ENCODE measurements at places on chromosomes 1 and 21.
A peak's percentile ranks its signal among the peaks of the same experiment; 100 is the strongest.

- DNase-seq: no peak
Observed at GRCh38 chr1:1542766-1543705, 2.6 kb upstream of the TMEM240 start.

DNA sequence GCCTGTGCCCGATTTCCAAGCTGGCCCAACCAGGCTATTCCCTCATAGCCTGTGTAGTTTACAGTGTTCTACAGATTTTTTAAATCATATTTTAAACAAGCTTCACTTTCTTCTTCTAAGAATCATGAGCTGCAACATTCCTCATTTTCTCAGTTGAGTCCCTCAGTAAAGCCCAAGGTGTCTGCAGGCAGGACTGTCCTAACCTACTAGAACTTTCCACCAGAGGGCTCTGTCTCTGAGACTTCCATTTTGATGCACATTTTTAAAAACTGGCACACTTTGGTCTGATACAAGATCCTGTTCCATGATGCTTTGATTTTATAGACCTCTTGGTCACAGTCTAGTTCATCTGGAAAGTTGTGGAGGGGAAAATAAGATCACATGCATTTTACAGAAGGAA lies 21.6 kb upstream of the SLAMF6 start:
- peak; percentile 46 for DNase-seq

DNA sequence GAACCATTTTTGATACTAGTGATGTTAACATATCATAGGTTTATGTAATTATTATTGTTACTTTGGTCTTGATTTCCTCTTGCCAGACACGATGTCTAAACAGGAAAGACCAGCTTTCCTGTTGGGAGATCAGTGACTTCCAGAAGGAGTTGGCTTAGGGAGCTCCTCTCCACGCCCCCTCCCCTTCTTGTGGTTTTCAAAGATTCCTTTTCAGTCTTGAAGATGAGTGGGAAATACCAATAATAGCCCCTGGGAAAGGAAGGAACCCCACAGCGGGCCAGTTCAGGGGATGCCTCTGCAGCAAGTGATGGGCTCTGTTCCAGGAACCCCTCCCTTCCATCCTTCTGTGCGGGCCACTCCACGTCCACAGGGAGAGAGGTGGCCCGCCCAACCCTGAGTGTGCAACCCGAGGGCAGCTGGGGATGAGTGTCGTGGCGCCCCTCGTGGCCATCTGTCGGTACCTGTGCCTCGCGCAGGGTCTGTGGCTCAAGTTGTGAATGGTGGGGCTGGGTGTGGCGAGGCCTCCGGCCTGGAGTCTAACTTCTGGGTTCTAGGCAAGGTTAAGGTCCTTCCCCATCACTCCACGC lies 65.7 kb downstream of the TLR5 start:
- DNase-seq: no peak

DNA sequence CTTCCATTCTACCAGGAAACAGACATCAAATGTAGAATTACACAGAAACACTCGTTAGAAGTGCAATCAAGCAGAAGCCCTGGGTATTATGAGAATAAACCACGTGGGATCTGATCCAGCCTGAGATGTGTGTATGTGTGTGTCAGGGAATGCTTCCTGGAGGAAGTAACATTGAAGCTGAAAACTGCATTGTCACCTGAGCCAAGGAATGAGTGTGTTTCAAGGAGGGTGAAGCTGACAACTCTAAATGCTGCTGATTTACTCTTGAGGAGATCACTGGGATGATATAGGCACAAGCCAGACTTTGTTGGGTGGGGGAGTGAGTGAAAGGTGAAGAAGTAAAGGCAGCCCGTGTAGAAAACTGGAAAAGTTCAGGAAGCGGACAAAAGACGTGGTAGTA lies 27.6 kb downstream of the FAAH start:
- no peak for DNase-seq

DNA sequence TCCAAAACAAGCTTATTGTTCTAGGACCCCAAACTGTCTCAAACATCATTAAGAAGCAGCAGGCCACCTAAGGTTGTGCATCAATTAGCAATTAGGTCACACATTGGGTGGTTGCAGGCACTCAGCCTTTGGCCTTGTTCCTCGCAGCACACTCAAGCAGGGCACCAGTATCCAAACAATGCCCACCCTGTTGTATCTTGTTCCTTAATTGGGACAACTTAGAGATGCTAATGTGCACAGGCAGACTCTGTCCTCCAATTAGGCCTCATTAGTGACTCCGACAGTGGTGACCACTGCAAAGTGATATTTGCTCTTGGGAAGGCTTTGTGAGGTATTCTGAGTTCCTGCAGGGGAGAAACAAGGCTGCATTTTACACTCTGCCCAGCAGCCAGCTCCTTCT lies 515.1 kb upstream of the PTBP2 start:
- no peak for DNase-seq

DNA sequence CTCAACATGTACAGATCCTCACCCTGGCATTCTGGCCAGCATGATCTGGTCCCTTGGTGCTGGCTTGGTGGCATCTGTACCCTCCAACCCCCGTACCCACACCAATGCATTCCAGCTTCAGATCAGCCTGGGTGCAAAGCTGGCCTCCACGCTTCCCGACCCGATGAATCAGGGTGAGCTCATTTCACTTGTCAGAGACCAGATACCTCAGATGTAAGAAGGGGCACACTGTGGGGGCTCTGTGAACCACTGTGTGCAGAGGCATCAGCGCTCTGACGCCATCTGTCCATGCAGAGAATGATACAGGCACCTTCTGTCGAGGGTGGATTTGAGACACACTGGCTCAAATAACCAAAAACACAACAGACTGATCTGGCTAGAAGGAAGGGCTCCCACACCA lies 76.6 kb downstream of the DMRTB1 start:
- DNase-seq: no peak

DNA sequence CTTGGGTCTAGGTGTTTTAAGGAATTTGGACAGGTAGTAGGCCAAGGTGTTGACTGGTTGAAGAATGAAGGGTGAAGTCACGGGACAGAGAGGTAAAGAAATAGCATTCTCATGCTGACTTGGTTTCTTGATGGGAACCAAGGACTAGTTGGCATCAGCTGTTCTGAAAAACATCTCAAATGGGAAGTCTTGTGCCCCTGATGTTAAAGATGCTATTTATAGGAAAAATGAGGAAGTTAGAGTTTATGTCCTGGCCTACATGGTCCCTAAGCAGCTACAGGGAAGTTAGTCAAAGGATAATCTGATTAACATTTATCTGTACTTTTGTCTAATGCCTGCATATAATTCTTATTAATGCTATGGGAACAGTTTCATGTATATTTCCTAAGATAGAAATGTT lies 262.4 kb downstream of the HHIPL2 start:
- DNase-seq: no peak

DNA sequence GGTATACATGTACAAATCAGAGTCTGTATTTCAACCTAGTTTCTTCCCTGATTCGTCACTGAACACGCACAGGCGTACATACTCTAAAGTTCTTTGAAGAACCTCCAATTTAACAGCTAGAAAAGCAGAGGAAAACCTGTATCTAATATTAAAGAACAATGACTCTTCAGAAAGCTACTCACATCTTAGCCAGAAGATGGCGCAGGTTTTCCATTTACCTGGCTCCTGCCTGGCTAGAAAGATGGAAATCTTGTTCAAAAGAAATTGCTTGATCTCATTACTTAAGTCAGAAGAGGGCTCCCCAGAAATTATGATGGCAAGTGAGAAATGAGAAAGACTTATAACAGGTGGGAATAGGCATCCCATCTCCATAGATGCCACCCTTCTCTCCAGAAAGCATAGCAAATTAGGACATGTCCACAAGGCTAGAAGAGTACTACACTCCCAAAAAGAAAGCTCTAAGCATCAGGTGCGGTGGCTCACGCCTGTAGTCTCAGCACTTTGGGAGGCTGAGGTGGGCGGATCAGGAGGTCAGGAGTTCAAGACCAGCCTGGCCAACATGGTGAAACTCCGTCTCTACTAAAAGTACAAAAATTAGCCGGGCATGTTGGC lies 19.0 kb upstream of the L1TD1 start:
- DNase-seq: peak; percentile 46

- DNase-seq: no peak
Observed at GRCh38 chr1:203408486-203409481, 57.9 kb upstream of the FMOD start.

GRCh38 chr1:182995894-182996293 lies 27.3 kb upstream of the LAMC1 start:
- peak; percentile 55 for DNase-seq

- DNase-seq: no peak
Observed at GRCh38 chr1:221700536-221700935, 41.4 kb downstream of the DUSP10 start.

- DNase-seq: no peak
Observed at GRCh38 chr1:234582186-234582585, 27.8 kb downstream of the IRF2BP2 start.

DNA sequence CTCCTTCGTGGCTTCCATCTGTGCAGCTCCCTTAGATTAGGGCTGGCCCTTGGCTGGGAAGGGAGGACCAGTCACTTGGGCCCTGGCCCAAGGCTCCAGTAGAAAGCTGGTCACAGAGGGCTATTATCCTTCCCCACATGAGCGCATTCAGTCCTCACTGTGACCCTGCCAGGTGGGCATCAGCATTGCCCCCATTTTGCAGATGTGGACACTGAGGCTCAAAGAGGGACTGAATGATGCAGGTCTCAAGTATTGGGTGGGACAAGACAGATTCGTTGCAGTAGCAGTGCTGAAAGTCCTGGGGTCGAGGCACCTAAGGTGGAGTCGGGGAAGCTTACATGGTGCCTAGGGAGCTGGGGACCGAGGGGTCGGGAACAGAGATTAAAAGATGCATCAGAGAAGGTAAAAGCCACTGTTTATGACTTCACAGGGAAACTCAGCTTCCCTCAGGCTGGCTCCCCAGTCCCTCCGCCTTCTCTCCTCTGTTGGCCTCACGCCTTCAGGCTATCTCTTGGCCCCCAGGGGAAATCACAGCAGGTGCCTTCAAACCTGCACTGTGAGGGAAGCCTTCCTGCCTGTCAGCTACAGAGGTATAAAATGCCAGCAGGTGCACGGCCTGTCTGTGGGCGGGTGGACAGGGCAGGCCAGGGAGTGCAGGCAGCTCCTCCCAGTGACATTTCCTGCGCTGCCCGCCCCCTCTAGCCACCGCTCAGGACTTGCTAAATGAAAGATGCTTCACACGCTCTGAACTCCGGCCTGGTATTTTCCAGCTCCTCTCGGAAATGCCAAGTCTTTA lies 178.4 kb downstream of the GRIK3 start:
- DNase-seq: no peak

All from AML-193 (cell line).